ENCODE measurements at places on chromosomes 2 and 18. TPM values are rescaled to one million over a fixed set of nuclear protein-coding genes. Genes with fewer than 3 reads are reported as not detected.

RBBP8 gene
- 75.2 TPM for total RNA-seq

AGAP1 gene
- total RNA-seq = 47.2 TPM

NYAP2 gene
- not detected for total RNA-seq

ABCG8 gene
- not detected for total RNA-seq

NTSR2 gene
- not detected for total RNA-seq

METTL21A gene
- total RNA-seq = 32.6 TPM

CYP27A1 gene
- 16.4 TPM for total RNA-seq

LBX2 gene
- total RNA-seq = 9.3 TPM

DOK6 gene
- total RNA-seq = 7.0 TPM

GRCh38 chr2:144042751-144043150 is 477.2 kb downstream of the ZEB2 start:
- no peak for DNase-seq

DNA sequence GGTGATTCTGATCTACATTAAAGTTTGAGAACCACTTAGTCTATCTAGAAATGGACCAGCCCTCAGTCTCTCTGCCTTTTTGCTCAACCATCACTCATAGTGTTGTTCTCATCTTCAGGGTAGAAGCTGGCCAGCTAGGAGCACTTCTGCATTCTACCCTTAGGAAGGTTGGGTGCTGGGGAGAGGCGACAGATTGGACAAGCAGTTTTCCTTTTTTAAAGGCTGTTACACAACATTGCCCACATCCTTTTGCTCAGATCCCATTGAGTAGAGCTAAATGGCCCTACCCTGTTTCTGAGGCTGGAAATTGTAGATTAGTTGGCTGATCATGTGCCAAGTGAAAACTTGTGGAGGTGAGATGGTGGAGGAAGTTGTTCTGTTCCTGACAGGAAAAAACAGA is 35.6 kb downstream of the OSBPL6 start:
- DNase-seq = no peak

- no peak for DNase-seq
Measured at GRCh38 chr18:3612315-3612714, 162.3 kb downstream of the TGIF1 start.

GRCh38 chr2:239550357-239550756 is 149.5 kb upstream of the HDAC4 start:
- DNase-seq = no peak

DNA sequence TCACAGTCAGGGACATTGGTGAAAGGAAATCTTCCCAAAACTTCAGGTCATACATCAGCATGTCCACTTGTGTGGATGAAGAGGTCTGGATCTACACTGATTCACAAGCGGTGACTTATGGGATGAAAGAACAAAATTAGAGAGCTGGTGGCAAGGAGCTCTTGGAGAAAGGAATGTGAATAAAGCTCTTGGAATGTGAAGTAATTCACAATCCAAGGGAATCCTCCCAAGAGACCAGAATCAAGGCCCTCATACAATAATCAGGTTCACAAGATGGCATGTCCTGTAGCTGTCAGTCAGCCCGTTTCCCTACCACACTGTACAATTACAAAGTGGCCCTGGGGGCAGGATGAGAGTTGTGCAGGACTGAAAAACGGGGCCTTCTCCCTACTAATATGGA is 96.2 kb downstream of the MRPS9 start:
- DNase-seq = no peak

DNA sequence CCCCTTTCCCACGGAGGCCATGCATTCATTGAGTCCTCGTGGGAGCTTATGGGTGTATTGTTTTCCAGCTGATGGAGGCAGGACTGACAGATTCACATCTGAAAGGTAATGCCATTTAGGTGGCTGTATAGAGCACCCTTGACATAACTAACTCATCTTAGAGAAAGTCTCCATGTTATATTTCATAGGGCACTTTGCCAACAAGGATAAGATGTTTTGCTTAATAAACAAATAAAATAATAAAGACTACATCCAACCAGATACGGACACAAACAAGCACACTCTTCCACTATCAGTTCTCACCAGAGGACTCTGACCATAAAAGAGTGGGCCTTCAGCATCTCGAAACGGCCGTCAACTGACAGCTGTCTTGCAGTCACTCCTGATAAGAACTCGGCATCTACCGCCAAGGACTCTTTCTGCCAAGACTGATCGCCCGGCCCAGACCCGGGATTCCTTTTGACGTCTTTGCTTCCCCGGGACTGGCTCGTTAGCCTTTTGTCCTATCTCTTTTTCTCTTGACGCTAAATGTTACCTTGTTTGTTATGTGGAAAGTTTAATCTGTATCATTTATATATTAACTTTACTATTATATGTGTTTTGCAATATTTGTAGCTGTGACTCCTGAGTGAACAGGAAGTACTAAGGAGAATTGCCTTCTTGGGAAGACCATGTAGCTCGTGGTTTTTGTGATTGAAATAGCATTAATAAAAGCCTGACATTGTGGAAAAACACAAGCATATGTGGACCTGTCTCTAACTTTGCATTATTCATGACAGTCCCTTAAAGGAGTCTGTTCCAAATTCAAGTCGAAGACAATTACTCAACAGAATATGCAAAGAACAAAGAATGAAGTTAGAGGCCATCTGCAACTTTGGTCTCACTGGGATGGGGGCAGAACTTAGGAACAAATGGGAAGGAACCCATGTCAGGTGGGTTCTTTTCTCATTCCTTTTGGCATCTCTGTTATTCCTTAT is 195.1 kb downstream of the LPIN1 start:
- no peak for DNase-seq

DNA sequence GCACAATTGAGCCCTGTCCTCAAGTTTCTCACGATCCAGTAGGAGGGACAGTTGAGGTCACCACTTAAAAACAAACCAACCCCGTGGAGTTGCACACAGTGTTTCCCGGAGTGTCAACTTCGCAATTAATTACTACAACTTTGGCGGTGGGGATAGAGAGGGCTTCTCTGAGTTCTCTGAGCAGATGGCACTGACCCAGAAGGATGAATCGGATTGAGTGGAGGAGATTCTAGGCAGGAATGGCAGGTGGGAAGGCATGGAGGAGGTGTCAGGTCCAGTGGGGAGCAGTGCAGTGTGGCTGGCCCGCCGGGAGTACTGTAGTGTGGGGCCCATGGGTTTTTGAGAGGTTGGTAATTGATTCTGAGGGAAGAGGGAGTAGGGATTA is 12.0 kb downstream of the SIX3 start:
- no peak for DNase-seq

DNA sequence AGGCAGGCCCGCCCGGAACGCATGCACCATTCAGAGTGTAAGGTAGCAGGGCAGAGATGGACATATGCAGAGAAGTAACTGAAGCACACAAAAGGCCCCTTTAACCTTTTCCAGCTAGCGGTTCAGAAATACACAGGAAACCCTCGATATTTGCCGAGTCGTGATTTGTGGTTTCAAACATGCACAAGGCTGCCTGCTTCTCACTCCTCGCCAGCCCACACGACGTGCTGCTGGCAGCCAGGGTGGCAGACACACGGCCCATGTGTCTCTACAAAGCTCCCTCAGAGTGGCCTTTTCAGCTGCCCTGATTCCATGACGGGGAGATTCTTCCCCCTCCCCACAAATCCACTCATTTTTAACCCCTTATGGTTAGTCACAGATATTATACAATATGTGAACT is 23.6 kb downstream of the ZBTB7C start:
- DNase-seq = no peak

DNA sequence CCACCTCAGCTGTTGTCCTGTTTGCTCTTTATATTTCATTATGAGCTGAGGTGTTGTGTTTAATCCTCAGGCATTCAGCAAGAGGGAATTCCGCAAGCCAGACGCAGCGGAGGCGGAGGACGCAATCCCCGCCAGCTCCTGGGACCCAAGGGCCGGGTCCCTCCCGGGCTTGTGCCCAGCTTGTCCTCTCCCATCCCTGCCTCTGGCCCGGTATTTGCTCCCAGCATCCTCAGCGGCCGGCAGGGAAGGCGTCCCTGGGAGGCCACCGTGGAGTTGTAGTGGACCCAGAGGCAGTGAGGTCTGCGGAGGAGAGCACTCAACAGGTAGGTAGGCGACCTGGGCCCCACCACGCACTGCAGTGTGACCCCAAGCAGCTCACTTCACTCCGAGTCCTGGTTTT is 42.5 kb upstream of the FOSL2 start:
- no peak for DNase-seq

DNA sequence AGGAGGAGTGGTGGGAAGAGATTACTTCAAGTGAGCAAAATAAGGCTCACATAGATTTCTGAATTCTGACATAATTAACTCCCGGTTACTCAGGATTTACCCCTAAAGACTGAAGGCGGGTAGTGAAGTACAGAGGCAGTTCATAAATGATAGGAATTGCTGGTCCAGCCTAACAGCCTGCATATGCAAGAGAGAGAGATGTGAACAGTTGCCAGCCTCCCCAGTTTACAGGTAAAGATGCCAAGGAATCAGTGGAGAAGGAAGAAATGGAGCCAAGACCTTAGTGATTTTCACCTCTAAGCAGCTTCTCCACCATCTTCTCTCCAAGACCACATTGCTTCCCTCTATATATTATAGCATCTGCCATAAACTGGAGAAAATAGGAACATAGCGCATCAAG is 91.8 kb upstream of the THUMPD2 start:
- DNase-seq = no peak
